ENCODE measurements at places on chromosomes 2 and 18. TPM values are rescaled to one million over a fixed set of nuclear protein-coding genes. Genes with fewer than 3 reads are reported as not detected.

GRCh38 chr2:237572742-237573101 lies 6.3 kb downstream of the PRLH start:
- DNase-seq, result no peak

Gene TWIST2
- 14.7 TPM for total RNA-seq

- DNase-seq, result no peak
These were observed 277.7 kb upstream of the FBXO11 start for GRCh38 chr2:48183991-48184390.

GRCh38 chr18:50428531-50429206 lies 53.8 kb downstream of the SKA1 start:
- no peak for DNase-seq

GRCh38 chr18:54877076-54877475 lies 48.8 kb downstream of the RAB27B start:
- DNase-seq, result peak; percentile 29

Gene MRO
- not detected for total RNA-seq

DNA sequence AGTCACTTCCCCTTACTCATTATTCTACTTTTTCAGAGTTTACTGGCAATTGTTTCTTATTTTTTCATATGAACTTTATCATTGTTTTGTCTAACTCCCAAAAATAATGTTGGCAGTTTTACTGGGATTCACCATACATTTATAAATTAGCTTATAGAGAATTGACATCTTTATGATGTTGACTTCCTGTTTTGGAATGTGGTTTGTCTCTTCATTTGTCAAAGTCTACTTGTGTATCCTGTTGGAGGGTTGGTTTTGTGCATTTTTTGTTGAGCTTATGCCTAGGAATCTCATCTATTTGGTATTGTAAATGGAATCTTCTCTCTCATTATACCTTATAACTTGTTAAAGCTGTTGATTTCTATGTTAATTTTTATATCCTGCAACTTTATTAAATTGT lies 16.4 kb downstream of the EPC2 start:
- DNase-seq, result peak; percentile 20

- DNase-seq, result peak; percentile 94
These were observed 162.6 kb upstream of the FN1 start for GRCh38 chr2:215598376-215598975.

Gene TBR1
- not detected for total RNA-seq

- no peak for DNase-seq
These were observed 157.4 kb downstream of the DTNA start for GRCh38 chr18:34867520-34867919.

Gene PFN4
- total RNA-seq, result 0.28 TPM

Gene PTRHD1
- 17.2 TPM for total RNA-seq

- no peak for DNase-seq
These were observed 160.2 kb upstream of the NDUFV2 start for GRCh38 chr18:8942021-8942908.

DNA sequence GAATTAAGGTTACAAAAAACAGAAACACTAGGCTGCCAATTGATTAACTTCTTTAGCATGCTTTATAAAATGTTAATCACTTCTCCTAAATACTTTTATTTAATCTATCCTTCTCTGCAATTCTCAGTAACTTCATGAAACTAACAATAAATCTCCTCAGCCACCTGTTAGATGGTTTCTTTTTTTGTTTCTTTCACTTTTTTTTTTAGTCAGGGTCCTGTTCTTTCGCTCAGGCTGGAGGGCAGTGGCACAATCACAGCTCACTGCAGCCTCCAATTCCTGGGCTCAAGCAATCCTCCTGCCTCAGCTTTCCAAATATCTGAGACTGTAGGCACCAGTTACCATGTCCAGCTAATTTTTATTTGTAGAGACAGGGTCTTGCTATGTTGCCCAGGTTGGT lies 213.4 kb upstream of the STK17B start:
- no peak for DNase-seq

Gene NGEF
- total RNA-seq, result 1.1 TPM

DNA sequence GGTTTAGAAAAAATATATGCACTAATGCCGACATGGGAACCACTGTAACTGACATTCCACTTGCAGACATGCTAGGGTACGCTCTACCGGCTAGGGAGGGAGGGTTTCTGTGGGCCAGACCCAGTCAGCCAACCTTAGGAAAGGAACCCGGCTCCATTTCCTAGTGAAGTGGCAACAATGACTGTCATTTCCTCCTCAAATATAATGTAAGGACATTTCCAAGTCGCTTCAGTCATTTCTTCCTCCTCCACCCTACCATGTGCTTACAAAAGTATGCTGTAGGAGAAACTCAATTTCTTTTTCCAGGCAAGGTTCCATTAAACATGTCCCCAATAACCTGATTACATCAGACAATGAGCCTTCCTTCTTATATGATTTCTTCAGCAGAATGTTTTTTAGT lies 64.3 kb upstream of the PSMD14 start:
- DNase-seq, result no peak

Gene KYNU
- 2.9 TPM for total RNA-seq

Gene SEMA4F
- total RNA-seq, result 3.6 TPM

Measured in IMR-90 (cell line).